ENCODE measurements at places on chromosomes 3 and 15. TPM values are rescaled to one million over a fixed set of nuclear protein-coding genes. Genes with fewer than 3 reads are reported as not detected.

DNA sequence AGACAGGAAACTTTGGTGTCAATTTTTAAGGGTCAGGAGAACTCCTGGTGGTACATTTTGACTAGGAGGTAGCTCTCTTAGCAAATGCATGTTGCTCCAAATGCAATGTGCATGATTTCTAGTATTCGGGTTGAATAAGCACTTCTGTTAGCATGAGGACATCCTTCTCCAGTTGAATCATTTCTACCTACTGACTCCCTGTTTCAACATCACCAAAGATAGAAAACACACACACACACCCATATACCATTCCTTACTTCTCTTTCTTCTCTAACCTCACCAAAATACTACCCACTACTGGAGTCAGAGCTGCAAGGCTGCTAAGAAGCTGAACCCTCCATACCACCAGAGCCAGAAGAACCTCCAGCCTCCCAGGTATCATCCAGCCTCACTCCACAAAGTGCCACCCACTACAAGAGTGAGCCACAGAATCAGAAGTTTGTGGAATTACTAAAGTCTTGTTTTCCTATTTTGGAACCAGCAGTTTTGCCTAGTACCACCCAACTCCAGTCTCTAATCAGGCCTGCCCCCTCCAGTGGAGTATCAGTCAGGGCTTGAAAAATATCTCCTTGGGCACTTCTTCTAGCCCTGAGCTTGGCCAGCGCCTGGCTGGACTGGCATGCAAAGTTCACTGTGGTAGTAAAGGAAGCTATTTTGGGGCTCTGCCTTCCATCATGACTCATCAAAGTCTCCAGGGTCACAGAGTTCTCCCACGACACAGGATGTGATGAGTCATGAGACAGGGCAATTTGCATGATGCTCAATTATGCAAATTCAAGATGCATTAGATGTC lies 110.3 kb downstream of the CYP19A1 start:
- DNase-seq: no peak

DNA sequence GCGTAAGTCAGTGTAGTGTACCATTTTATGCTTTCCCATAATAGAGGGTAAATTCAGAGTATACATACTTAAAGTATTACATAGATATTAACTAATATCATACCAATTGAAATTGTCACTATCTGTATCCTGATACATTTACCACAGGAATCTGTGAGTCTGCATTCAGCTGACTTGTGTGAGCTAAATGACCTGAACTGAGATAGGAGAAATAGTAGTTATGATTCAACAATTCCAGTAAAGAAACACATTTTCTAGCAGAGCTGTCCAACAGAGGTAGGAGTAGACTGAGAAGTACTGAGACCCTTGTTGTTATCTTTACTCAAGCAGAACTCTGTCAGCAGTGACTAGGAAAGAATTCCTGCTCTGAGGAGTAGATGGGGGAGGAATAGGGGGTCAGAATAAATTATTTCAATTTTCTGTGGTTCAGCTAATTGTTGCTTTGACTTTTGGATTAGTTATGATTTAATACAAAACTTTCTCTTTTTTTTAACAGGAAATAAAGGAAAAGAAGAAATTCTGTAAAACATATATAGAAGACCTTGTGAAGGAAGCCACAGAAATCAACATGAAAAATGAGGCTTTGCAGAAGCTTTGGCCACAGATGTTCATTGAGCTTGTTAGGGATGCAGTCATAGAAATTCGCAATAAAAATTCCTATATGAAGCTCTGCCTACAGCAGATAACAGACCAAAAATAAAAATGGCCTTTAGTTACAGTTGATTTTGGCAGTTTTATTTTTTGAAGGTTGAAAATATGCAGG lies 66.2 kb upstream of the THSD4 start:
- DNase-seq: no peak

GRCh38 chr3:128942161-128942952 lies 51.5 kb downstream of the CFAP92 start:
- DNase-seq: no peak

- DNase-seq: no peak
These were observed 27.3 kb upstream of the PRTG start for GRCh38 chr15:55770261-55770660.

- no peak for DNase-seq
These were observed 175.1 kb upstream of the ATP11B start for GRCh38 chr3:182618085-182618732.

DNA sequence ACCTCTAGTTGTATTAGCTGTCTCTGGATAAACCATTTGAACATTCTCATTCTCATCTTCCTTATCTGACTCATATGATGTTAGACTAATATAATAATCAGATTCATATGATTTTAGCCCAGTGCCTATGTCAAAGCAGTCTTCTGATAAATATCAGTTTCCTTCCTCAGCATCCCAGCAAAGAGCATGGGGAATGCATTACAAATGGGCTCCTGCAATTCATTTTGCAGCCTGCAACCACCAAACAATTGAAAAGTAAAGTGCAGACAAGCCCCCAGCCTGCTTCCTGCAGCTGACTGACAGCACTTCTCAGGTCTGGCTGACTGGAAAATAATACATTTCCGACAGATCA lies 78.2 kb upstream of the STAC start:
- no peak for DNase-seq

DNA sequence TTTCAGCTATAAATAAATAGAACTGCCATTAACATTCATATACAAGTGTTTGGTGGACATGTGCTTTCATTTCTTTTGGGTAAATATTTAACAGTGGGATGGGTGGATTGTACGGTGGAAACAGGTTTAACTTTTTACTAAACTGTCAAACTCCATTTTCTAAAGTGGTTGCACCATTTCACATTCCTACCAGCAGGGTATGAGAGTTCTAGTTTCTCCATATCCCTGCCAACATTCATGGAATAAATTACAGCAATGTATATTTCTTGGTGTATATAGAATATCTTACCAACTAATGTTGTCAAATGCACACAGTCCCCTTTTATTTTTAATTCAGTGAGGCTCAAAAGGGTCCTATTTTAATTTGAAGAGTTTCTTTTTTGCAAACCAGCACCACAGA lies 71.3 kb upstream of the CTXND1 start:
- no peak for DNase-seq

- DNase-seq: no peak
These were observed 7.1 kb upstream of the TTC14 start for GRCh38 chr3:180594631-180595558.

DNA sequence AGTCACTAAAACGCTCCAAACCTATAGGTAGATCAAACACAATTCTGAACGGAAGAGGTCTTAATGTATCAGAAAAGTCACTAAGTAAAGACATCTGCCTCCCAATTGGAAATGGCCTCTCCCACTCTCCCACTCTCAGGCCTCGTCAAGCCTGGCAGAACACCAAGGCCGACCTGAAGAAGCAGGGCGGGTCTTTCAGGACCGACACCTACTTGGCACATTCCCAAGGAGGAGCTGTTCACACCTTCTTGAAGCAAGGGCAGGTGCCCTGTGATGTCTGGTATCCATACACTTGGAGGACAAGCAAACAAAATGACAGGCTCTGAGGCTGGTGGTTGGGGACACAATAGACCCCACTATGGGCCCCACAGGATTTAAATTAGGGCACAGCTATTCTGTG lies 30.0 kb downstream of the XXYLT1 start:
- peak; percentile 70 for DNase-seq

DNA sequence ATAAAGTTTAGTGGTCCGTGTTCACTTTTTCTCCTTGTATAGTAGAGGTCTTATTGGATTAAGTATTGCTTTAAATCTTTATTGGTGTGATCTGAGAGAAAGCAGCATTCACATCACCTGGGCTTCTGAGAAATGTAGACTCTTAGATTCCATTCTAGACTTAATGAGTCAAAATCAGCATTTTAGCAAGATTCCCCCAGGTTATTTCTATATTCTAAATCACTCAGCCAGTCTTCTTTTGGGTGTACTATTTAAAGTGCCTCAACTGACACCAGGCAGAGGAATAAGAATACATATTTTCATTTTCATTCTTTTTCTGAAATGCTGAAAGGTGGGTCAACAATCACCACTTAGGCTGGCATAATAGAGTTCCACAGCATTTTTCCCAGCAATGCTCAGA lies 481.7 kb downstream of the TUSC7 start:
- no peak for DNase-seq

GRCh38 chr3:48222616-48223513 lies at the start of gene CAMP:
Gene CAMP (plus strand): TSS chr3:48223495. CDS start chr3:48223512, 17 bp downstream.
- peak; percentile 85 for DNase-seq

DNA sequence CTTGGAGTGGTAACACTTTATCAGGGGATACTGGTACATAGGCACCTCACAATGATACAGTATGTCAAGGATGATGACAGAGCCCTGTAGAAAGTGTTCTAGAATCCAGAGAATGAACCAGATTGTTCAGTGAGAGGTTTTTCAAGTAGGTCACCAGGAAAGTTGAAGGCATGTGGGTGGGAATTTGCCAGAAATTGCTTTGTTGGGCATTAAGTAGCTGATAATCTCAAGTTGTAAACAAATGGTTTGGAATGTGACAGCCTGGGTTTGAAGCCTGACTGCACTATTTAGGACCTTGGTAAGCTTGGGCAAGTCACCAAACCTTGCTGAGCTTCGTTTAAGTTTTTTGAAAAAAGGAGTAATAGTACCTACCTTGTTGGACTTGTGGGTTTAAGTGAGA lies 12.5 kb downstream of the SLC35G2 start:
- DNase-seq: no peak

DNA sequence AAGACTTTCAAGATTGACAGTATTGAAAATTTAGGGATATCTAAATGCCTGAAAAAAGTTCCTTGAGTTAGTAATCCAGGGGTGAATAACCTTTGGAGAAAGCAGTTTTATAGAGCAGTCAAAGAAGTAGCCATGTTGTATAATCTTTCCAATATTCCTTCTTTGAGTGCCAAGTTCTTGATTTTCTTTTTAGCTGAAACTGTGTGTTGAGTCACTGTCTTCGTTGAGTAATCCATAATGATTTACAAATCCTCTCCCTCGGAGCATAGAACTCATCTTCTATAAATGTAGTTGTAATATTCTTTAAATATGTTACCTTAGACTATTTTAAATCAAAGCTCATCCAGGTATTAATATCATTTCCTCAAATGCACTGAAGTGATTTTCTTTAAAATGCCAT lies 135.2 kb downstream of the BBX start:
- DNase-seq: no peak

- no peak for DNase-seq
These were observed 453.7 kb downstream of the FOXP1 start for GRCh38 chr3:71129611-71130431.

GRCh38 chr15:67931861-67932260 lies 92.0 kb upstream of the RNU6-1 start:
- no peak for DNase-seq

DNA sequence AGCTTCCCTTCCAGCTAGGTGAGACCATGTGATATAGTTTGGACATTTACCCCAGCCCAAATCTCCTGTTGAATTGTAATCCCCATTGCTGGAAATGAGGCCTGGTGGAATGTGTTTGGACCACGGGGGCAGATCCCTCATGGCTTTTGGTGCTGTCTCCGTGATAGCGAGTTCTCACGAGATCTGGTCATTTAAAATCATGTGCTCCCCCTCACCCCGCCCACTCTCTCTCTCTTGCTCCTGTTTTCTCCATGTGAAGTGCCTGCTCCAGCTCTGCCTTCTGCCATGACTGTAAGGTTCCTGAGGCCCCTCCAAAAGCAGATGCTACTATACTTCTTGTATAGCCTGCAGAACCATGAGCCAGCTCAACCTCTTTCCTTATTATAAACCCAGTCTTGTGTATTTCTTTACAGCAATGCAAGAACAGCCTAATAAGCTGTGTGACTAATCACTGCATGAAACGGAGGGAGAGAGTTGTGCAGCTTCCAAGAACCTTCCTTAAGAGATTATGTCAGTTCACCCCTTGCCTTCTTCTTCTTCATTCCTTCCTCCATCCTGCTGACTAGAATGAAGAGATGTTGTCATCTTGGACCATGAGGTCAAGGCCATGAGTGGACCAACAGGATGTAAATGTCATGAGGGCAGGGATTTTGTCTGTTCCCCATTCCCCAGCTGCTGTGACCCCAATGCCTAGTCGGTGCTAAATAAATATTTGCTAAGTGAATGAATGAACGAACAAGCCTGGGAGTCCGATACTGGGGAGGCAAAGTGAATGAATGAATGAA lies 91.0 kb downstream of the CPN2 start:
- DNase-seq: no peak

- DNase-seq: no peak
These were observed 16.2 kb downstream of the CEP19 start for GRCh38 chr3:196695849-196696226.

- no peak for DNase-seq
These were observed 8.7 kb upstream of the CSTA start for GRCh38 chr3:122316368-122316767.

- DNase-seq: no peak
These were observed 356.9 kb upstream of the RASGRP1 start for GRCh38 chr15:38921471-38921870.

GRCh38 chr3:178350763-178351162 lies 185.5 kb upstream of the KCNMB2 start:
- DNase-seq: no peak

Gene MOBP
- total RNA-seq: not detected

Gene HRG
- not detected for total RNA-seq

Gene C3orf20
- total RNA-seq: not detected

Gene CAND2
- total RNA-seq: 24.9 TPM

Gene STIMATE
- total RNA-seq: 17.2 TPM

Gene ZFAND6
- total RNA-seq: 138 TPM

Gene TXNRD3
- total RNA-seq: 14.1 TPM
